OCI-M1 (cell line): ENCODE measurements at places on chromosomes 16 and 17.

DNA sequence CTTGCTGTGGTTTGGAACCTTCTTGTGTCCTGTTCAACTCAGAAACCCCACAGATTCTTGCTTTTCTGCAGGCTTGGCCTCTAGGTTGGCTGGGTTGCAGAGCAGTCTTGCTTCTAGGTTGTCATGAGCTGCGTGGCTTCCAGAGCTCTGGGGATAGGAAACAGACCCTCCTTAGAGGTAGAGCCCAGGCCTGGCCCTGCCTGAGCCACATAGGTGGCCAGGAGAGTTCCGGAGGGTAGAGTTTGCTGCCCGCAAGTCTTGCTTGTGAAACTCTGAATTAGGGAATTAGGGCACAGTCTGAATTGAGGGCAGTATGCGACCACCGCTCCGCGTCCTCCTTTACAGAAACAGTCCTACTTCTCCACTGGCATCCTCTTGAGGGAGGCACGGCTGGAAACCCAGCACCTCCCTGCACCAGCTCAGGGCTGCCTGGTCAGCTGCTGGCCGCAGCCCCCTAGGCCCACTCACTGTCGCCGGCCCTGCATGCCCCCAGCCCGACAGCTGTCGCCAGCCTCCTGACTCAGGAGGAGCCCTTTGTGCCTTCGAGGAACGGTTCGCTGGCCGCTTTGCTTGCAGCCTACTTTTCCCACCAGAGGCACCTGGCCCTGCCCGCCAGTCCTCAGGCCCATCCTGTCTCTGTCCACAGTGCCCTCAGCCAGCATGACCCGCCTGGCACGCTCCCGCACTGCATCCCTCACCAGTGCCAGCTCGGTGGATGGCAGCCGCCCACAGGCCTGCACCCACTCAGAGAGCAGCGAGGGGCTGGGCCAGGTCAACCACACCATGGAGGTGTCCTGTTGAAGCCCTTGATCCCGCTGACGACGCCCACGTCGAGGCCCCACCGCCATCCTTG lies 4.3 kb upstream of the SETD6 start:
- no peak for DNase-seq

- no peak for DNase-seq
Observed at GRCh38 chr17:9557161-9557755, 18.4 kb downstream of the STX8 start.

- DNase-seq = no peak
Observed at GRCh38 chr16:2987833-2988232, 7.6 kb upstream of the PKMYT1 start.

DNA sequence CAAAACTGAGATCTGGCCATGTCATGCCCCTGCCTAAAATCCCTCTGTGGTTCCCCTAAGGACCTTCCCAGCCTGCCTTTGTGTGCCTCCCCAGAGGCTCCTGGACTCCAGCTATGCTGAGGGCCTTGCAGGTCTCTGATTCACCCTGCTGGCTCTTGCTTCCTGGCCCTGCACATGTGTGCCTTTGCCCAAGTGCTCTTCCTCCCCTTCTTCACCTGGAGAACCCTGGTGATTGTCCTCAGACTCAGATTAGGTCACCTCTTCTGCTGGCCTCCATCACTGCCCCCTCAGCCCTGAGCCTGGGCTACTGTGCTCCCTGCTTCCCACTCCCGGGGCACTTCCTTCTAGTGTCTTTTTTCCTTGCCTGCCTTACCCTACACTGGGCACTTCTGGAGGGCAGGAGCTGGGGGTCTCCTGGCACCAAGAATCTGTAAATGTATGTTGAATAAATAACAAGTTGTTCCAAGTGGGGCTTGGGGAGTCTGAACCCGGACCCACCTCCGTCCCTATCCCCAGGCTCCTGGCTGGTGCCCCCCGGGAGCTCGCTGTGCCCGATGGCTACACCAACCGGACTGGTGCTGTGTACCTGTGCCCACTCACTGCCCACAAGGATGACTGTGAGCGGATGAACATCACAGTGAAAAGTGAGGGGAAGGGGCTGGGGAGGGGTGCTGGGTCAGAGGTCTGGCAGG lies 7.8 kb downstream of the ITGA3 start:
- no peak for DNase-seq

DNA sequence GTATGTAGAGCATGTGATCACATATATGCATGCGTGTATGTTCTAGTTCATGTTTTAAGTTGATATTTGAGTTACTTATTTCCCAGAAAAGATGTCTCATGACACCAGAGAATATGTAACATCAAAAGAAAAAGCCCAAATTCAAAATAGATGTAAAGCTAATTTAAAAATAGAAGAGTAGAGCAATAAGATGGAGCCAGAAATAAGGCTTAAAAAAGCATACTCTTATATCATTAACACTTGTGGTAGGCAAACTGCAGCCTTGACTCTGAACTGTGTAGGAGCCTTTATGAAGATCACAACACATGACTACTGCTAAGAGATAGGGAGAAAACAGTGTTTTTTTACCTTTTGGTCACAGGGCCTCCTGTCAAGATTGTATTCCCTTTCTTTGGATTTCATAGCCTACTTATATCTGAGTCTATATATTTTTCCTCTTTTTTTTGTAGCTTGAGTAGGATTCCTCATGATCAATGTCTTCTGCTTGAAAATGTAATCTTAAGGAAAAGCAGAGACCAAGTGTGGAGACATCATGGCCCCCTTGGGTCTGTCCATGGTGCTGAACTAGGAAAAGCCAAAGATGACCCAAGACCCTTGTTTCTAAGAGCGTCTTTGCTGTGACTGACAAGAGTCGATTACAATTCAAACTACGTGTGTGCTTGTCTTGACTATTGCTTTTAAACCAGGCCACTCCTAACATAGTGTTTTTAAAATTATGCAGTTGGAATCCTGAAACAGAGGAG lies 390.4 kb downstream of the SHISA9 start:
- DNase-seq = peak; percentile 5

DNA sequence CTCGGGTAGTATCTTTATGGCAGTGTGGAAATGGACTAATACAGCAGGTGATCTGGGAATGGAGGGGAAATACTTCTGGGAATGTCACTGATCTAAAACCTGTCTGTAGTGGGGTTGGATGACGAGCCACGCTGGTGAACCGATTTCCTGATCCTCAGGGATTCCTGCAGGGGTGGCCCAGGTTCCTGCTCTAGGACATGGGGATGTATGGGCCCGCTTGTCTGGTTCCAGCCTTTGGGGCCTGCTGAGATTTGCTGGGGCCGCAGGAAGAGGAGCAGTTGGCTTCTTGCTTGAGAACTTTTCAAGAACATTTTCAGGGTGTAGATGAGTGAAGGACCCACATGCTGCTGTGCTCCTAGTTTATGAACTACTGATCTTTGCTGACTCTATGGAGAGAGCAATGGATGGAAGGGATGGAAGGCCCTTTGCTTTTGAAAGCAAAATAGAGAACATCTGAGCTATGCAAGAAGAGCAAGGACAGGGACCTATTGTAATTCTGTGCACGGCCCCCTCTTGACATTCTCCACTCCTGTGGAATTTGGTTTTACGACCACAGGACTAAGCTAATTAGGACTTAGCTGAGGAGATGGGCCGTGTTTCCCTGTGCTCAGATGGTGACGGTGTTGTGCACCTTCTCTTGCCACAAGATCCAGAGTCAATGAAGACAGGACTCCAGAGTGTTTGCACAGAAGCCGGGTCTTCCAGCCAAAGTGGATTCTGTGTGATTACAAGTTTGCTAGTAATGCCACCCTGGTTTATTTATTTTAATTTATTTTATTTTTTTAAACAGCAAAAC lies 90.5 kb downstream of the SEC14L1 start:
- DNase-seq = no peak

DNA sequence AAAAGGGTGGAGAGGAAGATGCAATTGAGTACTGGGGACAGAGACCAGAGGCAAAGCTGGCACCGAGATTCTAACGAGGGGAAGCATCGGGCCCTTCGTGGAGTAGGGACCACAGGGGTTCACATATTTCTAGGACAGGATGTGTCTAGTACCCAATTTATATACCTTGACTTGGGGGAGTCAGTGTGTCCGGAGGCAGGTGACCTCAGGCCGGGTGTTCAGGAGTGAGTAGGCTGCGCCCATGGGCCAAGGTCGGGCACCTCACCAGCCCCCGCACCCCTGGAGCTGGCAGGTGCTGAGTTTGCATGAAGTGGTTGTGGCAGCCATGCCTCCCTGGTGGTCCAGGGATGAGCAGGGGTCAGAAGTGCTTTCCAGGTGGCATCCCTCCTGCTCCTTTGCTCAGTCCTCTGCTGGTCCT lies 8.6 kb upstream of the NXPH3 start:
- no peak for DNase-seq

- DNase-seq = no peak
Observed at GRCh38 chr17:8514801-8515200, 79.1 kb downstream of the NDEL1 start.

- DNase-seq = no peak
Observed at GRCh38 chr17:80980397-80981061, 11.1 kb upstream of the CHMP6 start.

GRCh38 chr17:44906763-44907728 lies 7.8 kb upstream of the EFTUD2 start:
- peak; percentile 76 for DNase-seq

DNA sequence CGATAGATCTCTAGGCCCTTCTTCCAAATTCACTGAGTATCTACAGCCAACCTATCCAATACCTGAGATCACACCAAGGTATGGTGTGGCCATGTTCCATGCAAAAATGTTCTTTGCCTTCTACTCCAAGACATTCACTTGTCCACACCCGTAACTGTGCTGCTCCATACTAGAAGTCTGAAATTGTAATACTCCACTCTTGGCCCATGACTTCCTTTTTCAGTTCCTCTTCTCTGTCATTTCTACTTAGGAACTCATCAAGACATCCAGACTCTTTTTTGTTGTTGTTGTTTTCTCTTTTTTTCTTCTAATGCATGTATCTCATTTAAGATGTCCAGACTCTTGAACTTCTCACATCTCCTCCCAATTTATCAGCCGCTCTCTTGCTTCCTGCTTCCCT lies 42.5 kb upstream of the KSR1 start:
- DNase-seq = peak; percentile 24

- DNase-seq = no peak
Observed at GRCh38 chr17:83203073-83203471, 123.7 kb downstream of the METRNL start.

GRCh38 chr17:67466251-67466796 lies 89.2 kb downstream of the PITPNC1 start:
- no peak for DNase-seq

DNA sequence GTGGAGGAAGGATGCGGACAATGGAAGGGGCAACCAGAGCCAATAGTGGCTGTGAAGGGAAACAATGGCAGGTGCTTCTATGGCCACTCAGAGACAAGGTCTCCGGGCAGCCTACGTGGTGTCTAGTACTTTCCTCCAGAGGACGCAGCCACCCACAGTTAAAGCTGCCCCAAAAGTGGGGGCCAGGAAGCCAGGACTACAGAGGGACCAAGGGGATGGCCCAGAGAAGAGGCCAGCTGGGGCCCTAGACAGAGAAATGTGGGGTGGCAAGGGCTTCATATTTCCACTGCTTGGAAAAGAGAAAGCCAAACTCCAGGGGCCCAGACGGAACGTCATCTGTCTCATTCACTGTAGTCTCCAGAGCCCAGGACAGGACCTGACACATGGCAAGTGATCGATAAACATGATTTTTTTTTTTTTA lies 837 bp upstream of the PER1 start:
- DNase-seq = no peak

- peak; percentile 35 for DNase-seq
Observed at GRCh38 chr17:55518510-55518909, 7.3 kb upstream of the SMIM36 start.

- DNase-seq = peak; percentile 78
Observed at GRCh38 chr17:59565959-59566324, 532 bp downstream of the DHX40 start.

GRCh38 chr17:33732116-33732515 lies 439.0 kb upstream of the ASIC2 start:
- DNase-seq = peak; percentile 26

DNA sequence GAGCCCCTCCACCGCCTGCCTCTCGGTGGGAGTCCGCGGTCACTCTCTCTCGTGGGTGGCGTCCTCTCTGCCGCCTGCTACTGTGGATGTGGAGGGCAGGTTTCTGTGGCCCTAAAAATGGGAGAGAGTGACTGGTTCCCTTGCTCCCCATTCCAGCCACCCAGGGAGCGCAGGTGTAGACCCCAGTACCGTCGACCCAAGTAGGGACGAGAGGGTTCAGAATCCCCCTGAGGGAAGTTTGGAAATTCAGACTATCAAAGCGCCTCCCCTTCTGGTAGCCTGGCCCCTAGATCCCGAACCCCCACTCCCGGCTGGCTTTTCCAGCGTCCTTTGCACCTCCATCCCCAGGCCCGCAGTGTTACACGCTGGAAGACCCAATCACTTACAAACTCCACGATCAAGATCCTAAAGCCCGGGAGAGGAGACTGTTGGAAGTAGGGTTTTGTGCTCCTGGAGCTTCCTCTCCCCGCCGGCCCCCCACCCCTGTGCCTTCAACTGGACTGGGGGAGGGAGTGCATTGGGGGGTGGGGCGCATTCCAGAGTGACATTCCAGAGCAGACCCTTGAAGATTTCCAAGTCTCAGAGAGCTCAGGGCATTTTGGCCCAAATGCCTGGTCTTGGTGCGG lies 991 bp downstream of the GPRC5C start:
- no peak for DNase-seq

DNA sequence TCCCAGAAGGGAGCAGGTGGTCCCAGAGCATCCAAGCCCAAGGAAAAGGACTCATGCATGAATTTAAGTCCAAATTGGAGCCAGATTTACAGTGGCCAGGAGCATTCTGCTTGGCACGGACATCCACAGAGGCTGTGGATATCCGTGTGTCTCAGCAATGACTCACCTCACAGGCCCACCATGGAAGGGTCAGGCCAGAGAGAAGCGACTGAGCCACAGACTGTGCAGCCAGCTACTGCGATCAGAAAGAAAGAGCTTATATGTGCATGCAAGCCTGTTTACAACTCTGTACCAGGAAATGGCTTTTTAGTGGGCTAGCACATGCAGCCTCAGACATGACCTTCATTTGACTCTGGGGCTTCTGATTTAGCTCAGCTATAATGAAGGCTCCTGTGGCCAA lies 231.0 kb downstream of the C16orf95 start:
- no peak for DNase-seq

GRCh38 chr16:81738783-81739496 lies 40.2 kb upstream of the PLCG2 start:
- peak; percentile 97 for DNase-seq

DNA sequence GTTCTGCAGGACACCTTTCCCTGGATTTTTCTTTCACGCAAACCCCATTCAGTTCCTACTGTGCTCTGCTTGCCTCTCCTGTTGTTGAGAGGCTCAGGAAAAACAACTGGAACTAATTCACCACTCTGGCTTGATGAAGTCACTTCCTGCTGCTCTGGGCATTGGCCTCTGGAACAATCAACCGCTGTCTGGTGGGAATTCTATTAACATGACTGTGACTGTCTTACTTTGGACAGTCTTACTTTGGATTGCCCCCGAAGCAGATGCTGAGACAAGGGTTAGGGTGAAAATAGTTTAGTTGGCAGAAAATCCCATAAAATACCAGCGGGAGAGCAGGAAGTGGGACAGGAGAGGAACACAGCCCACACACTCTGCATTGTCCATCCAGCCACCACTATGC lies 90.0 kb upstream of the HSBP1 start:
- DNase-seq = no peak

DNA sequence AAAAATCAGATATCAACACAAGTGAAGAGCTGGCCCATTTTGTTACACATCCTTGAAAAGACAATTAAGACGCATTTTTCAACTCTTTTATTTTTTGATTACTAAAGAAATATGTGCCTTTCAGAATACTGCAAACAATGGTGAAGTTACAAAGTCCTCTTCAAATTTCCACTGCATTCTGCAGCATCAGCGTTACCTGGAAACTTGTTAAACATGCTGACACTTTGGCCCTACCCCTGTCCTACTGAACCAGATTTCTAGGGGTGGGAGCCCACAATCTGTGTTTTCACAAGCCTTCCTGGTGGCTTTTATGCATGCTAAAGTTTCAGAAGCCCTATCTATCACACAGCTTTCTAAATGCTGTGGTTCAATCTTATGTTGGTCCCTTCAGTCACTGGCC lies 4.5 kb upstream of the CCL14 start:
- DNase-seq = no peak
